ENCODE measurements at places on chromosomes 11 and 22.

- no peak for DNase-seq
These were observed 49.7 kb downstream of the RTL6 start for GRCh38 chr22:44448271-44448830.

DNA sequence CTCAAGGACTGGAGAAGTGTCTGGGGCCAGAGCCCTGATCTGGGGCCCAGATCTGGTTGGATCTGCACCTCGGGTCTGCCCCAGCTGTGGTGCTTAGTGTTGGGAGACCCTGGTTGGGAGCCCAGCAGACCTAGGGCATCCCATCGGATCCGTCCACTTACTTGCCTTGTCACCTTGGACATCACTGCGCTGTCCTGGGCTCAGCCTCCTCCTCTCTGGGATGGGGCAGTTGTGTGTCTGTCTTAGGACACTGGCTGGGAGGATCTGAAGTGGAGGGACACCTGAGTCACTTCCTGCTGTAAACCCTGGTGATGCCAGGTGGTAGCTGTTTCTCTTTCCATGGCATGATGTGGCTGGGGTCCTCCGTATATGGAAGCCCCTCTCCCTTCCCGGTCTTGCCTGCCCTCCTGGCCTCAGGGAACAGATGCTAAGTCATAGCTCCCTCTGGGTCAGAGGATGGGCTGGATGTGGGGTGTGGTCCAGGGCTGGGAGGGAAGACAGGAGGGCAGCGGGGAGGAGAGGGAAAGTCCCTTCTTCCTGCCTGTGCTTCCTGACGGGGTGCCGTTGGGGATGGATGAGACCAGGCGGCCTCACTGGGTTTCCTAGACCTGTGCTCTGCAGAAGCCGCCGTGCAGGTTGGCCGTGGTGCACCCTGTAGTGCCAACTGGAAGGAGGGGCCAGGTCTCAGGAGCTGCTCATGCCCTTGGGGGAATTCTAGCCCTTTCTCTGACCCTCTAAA lies 12.1 kb upstream of the OMP start:
- no peak for DNase-seq

DNA sequence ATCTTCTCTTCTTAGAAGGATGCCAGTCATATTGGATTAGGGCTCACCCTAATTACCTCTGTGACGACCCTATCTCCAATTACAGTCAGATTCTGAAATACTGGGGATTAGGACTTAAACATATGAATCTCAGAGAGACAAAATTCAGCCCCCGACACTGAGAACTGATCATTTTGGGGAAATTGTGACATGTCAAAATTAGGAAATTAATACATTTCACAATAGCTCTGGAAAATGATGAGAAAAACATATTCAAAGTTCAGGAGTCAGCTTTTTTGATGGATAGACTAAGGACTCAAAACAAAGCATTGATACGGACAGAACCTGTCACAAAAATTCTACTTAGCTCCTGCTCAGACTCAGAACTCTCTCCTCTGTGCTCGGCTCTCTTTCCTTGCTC lies 40.8 kb downstream of the COMMD9 start:
- no peak for DNase-seq

DNA sequence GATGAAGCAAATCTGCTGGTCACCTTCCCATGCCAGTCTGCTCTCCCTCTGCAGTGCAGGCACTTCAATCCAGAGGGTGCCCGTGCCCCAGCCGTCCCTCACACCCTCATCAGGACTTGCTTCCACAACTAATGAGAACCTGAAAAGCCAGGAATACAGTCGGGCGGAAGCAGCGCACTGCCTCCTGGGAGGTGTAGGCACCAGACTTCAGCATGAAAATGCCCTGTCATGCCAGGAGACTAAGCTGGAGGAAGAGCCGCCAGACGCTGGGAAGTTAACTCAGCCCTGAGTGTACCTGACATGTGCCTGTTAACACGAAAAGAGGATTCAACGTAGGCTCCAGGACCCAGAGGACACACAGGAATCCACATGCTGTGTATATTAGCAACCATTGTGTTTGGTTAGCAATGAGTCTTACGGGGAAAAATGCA lies 40.1 kb upstream of the FLI1 start:
- DNase-seq = no peak

DNA sequence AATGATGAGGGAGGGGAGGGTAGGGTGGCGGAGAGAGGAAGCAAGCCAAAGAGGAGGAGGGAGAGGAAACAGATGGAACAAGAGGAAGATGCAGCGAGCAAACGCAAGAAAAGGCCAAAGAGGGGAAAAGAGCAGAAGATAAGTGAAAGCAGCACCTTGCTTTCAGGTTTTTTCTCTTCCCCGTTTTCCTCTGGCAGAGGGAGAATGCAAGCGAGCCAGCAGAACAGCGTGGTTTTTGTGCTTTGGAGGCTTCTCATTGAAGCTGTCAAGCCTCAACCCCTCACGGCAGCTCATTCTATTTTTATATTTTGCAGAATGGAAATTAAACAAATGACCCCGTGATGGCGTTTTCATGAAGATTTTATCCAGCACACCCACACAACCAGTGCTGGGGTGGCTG lies 67.1 kb upstream of the GRAMD1B start:
- DNase-seq = no peak

GRCh38 chr11:126698576-126698975 lies 302.0 kb downstream of the KIRREL3 start:
- no peak for DNase-seq

GRCh38 chr11:11968511-11969280 lies 39.7 kb downstream of the DKK3 start:
- DNase-seq = no peak

GRCh38 chr11:98456308-98456680 lies 564.5 kb upstream of the CNTN5 start:
- DNase-seq = no peak

DNA sequence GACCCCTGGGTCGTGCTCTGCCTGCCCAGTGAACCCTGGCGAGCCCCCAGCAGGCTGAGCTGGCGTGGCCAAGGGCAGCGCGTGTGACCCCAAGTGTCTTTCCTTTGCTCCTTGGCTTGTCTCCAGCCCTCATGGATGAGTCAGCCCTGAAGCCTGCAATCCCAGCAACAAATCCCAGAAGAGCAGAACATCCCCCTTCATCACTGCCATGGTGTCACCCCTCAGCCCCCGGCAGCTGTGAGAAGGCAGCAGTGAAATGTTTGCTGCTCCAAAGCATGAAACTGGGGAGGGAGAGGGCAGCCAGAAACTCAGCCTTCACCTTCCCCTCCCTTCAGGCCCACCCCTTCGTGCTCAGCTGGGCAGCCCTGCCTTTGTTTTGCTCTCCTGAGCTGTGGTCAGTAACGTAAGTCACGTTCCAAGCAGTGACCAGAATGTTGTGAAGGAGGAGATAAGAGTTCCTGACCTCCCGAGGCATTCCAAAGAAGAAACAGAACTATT lies 29.8 kb downstream of the ADAMTS15 start:
- no peak for DNase-seq

DNA sequence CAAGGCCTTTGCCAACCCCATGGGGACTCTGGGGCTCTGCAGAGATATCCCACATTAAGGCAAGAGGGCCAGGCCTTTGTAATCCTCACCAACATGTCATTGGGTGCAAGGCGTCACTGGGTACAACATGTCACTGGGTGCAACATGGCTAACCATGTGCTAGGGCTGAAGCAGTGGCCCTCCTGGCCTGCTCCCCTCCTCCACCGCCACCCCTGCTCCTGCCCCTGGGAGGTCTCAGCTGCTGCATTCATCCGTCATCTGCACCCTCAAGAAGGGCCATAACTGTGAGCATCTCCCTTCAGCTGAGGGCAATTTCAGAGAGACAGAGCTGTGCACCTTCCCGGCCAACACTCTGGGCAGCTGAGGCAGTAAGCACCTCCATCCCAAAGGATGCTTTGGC lies 16.7 kb upstream of the OAF start:
- no peak for DNase-seq

- DNase-seq = no peak
These were observed 32.5 kb upstream of the ATXN10 start for GRCh38 chr22:45638834-45639746.

- DNase-seq = no peak
These were observed 19.3 kb upstream of the IL10RA start for GRCh38 chr11:117966908-117967307.

Data from stimulated activated CD8-positive, alpha-beta memory T cell treated with anti-CD3 and anti-CD28 coated beads, Interleukin-15, amount 100 ng/mL, for 24 hours (primary cell).